B cell (primary cell): ENCODE measurements at places on chromosomes 6 and 20.

DNA sequence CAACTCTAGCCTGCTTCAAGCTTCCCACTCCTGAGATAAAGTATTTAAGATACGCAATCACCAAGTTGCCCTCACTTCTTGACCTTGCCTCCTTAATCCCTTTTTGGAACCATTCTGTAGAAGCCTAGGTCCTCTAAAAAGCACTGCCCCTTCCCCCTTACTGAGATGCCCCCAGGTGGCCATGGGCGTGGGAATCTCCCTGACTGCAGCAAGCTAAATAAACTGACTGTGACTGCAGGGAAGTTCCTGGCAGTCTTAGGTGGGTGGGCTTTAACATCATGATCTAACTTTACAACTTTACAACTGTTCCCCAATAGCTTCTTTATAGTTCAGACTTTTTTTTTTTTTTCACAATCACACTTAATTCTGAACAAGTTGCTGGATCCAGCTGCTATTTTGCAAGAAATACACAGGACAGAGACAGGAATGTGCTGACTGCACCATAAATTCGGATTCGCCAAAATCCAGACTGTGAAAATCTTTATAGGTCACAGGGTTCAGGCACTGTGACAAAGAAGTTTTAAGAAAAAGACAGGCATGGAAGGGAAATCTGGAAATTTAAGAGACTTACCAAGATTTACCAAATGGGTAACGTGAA lies 344.2 kb upstream of the SULF2 start:
- no peak for DNase-seq

- no peak for DNase-seq
Measured at GRCh38 chr6:66814156-66814555, 1107.1 kb upstream of the EYS start.

- DNase-seq: no peak
Measured at GRCh38 chr20:16178546-16179135, 394.6 kb downstream of the KIF16B start.

DNA sequence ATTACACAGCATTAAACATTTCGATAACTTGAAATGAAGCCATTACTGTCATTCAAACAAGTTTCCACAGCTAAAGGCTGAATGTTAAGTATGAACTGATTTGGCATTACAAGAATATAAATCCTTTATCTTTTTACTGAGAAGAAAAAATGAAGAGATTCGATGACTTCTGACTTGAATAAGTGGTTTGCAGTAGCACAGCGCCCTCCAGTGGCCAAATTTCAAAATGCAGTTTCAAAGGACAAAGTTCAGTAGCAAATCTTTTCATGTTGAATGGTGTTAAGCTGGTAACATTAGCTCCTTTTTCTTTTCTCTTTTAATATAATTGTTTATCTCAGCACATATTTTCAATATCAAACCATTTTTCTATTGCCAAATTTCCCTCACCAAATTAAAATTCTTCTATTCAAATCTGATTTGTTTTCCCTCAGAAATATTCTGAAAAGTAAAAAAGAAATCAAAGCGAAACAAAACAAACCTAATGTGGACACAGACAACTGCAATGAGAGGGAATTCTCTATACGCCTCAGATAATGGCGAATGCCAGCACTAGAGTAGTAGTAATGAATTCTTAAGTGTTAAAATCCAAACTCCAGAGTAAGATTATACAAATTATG lies 145.7 kb downstream of the BTBD9 start:
- peak; percentile 82 for DNase-seq

- DNase-seq: no peak
Measured at GRCh38 chr6:105881608-105882007, 204.5 kb upstream of the PRDM1 start.

DNA sequence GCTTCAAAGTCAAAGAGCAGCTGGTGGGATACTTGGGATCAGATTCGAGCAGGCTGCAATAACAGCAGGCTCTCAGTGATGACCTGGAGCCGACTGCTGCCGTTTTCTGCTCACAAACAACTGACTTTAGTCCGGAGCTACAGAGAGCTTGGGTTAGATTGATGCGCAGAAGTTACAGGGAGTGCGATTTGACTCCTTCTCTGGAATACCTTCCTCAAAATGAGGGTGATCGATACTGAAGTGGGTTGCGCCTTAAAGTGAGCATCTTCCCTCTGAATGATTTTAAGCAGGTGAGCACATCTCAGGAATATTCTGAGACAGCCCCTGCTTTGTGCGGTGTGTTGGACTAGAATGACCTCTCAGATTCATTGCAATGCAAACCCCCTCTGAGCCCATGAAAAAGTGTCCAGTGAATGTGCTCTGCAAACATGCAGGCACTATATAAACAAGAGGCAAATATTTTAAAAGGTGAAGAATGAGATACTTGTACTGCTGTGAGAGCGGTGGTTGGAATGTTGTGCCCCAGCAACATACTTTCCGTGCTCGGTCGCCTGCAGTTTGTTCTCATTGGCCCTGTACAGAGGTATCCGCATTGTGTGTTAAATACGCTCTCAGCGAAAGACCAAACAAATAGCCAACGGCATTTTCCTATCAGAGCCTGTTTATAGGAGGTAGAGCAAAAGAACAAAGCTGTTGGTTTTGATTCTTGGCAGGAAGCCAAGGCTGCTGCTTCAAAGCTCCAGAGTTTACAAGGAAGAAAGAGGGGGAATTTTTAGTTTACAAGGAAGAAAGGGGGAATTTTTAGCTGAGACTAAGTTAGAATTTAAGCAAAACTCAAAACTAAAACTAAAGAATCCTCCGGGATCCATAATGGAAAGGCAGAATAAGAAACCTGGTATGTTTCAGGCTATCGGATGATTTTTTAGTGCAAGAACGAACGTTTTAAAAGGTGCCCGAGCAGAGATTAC lies 67.7 kb downstream of the PHACTR2 start:
- DNase-seq: no peak

GRCh38 chr20:53069132-53069531 lies 97.0 kb downstream of the TSHZ2 start:
- DNase-seq: no peak

- DNase-seq: peak; percentile 72
Measured at GRCh38 chr20:53413186-53413631, 180.4 kb downstream of the ZNF217 start.

DNA sequence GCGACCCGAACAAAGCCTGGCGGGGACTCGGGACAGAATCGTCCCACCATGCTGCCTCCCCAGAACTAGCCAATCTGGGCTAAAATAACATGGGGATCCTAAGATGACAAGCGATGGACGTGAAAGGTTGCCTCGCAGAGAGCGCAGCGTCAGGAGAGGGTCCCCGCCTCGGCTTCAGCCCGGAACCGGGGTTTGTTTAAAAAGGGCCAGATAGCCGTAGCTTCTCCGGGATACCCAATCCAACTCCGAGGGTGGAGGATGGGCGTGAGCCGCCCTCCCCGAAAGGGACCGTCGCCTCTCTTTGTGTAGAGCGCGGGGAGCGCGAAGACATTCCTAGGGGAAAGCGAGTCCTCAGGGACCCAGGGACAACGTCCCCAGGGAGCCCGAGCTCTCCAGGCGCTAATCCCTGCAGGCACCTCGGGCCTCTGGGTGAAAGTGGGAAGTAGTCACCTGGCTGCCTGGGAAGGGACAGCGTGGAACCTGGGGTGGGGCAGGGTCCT lies 643 bp downstream of the CD24 start:
- DNase-seq: no peak

GRCh38 chr20:48777005-48777404 lies 50.8 kb downstream of the PREX1 start:
- DNase-seq: peak; percentile 66

DNA sequence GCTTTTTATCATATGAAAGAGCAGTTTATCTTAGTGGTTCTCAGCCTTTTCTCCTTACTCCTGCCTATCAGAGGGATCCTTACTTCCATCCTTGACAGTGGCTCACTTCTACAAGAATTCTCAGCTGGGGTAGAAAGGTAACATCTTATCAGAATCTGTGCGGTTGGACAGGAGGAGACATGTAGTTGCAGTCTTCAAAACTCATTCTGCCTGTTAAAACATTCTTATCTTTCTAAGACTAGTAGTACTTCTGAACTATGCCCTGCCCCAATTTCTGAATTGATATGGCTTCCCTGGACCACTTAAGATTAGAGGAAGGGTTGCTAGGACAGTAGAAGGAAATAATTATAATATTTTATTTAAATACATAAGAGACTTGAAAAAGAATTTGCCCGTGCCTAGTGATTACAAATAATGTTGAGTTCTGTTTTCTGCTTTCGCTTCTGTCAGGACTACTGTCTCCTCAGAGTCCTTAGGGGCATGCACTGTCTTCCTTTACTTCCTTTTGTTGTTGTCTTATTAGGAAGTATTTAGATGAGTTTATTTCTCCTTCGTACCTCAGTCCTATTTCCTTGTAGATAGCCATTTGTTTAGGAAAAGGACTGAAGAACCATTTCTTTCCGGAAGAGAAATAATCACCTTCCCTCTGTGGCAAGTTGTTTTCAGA lies 24.9 kb downstream of the BLTP3A start:
- peak; percentile 10 for DNase-seq

DNA sequence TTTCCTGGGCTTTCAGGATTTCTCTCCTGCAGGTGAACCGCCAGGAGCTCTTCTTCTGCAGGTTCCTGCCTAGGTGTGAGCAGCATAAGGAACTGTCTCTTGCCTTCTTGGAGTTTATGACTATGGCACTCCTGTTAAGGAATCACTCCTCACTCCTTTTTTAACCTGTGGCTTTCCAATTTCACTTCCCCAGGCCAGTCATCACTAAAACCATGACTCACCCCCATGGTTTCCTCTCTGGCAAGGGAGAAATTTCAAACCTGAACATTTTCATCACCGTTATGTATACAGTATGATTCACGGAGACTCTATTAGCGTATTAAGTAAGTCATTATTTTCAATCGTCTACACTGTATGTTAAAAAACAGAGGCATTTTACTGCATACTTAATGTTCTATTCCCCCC lies 78.2 kb upstream of the ARID1B start:
- DNase-seq: no peak

- DNase-seq: no peak
Measured at GRCh38 chr6:161367472-161367871, 93.6 kb upstream of the AGPAT4 start.

DNA sequence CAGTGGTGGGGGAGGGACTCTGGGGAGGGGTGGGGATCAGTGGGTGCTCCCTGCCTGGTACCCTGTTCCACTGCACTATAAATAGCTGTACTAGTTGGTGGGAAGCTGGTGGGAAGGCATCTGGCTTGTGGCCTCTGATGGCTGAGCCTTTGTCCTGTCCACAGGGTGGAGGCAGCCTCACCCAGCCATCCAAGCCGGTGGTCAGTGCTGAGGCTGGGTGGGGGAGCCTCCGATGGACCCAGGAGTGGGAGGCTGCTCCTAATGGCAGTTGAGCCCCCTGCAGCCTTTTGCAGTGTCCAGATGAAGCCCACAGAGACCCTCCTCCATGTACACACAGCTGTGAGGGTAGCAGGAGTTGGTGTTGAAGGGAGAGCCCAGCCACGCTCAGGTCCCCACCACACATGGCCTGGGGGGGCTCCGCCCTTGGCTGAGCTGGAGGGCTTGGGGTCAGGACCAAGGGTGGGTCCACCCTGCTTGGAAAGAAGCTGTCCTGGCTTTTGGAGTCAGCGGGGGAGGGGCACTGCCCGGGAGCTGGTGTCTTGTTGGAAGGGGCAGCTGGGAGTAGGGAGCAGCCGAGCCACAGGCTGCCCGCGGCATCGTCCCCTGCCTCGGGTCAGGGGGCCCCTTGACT lies 2.5 kb downstream of the PPDPF start:
- peak; percentile 17 for DNase-seq

GRCh38 chr6:100435299-100435698 lies 29.4 kb downstream of the SIM1 start:
- no peak for DNase-seq
